ENCODE measurements at places on chromosomes 11 and 22.

- DNase-seq, result no peak
Measured at GRCh38 chr11:85379066-85379465, 248.1 kb downstream of the DLG2 start.

DNA sequence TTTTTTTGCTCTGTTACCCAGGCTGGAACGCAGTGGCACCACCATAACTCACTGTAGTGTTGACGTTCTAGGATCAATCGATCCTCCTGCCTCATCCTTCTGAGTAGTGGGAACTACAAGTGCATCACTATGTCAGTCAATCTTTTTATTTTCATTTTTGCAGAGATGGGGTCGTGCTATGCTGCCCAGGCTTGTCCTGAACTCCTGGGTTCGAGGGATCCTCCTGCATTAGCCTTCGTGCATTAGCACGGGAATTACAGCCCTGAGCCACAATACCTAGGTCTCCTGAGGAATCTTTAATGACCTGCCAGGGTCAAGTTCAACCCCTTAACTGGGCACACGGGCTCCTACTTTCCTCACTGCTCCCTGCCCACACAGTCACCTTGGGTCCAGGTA is 4.4 kb downstream of the APOL3 start:
- DNase-seq, result no peak

DNA sequence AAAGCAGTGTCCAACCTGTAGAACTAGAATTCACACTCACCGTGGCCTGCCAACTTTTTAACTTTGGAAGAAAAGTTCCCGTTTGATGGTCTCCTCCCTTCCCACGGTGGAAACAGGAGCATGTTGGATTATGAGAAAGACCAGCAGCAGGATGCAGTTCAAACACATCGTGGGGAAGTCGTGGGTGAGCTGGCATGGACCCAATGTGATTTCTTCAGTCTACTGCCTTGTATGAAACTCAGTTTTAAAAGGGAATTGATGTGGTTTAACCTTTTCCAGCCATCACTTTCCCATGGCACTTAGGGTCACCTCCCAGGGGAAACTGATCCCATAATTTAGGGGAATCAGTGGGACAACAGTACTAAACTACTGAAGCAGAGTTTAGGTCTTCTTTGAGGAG is 318.3 kb downstream of the CADM1 start:
- DNase-seq, result no peak

DNA sequence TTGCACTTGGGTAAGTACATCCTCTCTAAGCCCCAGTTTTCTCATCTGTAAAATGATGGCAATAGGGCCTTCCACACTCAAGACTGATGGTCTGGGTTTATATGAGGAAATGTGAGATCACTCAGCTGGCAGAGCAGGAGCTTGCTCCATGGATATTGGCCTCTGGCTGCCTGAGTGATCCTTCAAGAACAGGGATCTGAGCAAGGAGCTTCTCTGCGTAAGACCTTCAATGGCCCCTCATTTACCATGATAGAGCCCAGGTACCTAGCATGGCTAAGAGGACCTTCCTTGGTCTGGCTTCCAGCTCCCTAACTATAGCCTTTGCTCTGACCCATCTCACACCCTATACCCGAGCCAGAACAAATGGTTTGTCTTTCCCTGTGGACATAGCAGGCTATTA is 5.5 kb downstream of the ROBO4 start:
- no peak for DNase-seq

- no peak for DNase-seq
Measured at GRCh38 chr11:71130106-71130505, 122.3 kb downstream of the SHANK2 start.

GRCh38 chr22:30780026-30780425 is 85.4 kb downstream of the OSBP2 start:
- no peak for DNase-seq
